Stimulated activated CD4-positive, alpha-beta T cell treated with anti-CD3 and anti-CD28 coated beads, Interleukin-2, amount 100 ng/mL, for 24 hours (primary cell): ENCODE measurements at places on chromosomes 1 and 21.

GRCh38 chr21:34730194-34730593 is 61.4 kb downstream of the CLIC6 start:
- no peak for DNase-seq

- no peak for DNase-seq
Measured at GRCh38 chr1:217403026-217403720, 227.7 kb downstream of the GPATCH2 start.

- no peak for DNase-seq
Measured at GRCh38 chr21:43904331-43904781, 39.3 kb downstream of the AGPAT3 start.

- DNase-seq: no peak
Measured at GRCh38 chr1:184146202-184146601, 94.7 kb downstream of the TSEN15 start.

- no peak for DNase-seq
Measured at GRCh38 chr1:42000766-42001165, 82.0 kb upstream of the HIVEP3 start.

- DNase-seq: no peak
Measured at GRCh38 chr1:113592230-113592629, 167.1 kb downstream of the PHTF1 start.
